ENCODE measurements at places on chromosomes 16 and 17.

DNA sequence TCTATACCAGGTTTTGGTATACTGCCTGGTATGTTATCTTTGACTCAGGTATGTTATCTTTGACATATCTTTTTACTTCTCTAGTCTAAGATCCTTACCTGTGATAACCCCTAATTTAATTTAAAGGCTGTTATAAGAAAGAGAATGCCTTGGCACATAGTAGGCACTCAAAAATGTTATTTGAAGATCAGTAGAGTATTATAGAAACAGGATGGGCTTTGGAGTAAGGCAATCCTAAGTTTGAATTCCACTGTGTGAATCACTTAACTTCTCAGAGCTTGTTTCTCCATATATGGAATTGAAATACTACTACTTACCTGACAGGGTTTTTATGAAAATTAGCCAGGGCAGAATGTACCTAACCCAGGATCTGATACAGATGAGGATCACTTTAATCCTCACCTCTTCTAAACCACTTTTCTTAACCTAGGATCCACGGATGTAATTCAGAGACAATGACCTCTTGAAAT is 1.2 kb downstream of the BRIP1 start:
- no peak for DNase-seq

GRCh38 chr16:25045696-25046381 is 30.7 kb upstream of the ARHGAP17 start:
- DNase-seq = no peak

- no peak for DNase-seq
Measured at GRCh38 chr17:36525113-36525512, 9.6 kb downstream of the MYO19 start.

DNA sequence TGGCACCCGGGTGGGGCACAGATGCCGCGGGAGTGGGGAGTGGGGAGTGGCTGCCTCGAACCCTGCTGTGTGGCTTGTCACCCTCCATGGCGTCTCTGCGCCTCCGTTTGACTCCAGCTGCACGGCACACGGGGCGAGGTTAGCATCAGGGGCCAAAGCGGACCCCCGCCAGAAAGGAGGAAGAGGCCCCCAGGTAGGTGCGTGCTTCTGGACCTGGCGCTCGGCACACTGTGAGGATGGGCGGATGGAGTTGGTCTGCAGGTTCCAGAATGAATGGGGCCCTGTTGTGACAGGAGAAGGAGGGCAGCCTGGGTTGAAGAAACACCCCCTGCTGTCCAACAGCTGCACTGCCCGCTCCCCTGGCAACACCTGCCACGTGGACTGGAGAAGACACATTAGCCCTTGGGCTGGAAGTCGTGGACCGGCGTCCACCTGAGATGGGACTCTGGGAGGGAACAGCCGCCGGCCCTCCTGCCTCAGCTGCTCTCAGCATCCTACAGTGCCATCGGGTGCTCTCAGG is 9.4 kb upstream of the FASN start:
- DNase-seq = no peak

DNA sequence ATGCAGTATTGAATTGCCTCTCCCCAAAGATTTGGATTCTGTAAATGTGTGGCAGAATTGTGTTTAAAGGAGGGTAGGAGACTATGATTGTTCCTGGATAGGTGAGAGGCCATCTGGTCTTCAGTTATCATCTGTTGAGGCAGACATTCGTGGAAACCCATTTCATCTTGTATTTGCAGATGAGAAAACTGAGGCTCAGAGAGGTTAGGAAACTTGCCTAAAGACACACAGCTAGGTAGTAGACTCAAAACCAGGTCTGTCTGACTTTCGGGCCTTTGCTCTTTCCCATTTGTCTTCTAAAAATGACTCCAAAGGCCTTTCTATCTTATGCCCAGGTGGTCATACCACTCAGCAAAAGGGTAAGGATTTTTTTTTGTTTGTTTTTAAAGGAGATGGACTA is 210.3 kb downstream of the SHISA9 start:
- no peak for DNase-seq

- no peak for DNase-seq
Measured at GRCh38 chr16:1193143-1193824, 31.8 kb downstream of the TPSG1 start.

- DNase-seq = peak; percentile 30
Measured at GRCh38 chr17:32007463-32008298, 498 bp downstream of the LRRC37B start.

DNA sequence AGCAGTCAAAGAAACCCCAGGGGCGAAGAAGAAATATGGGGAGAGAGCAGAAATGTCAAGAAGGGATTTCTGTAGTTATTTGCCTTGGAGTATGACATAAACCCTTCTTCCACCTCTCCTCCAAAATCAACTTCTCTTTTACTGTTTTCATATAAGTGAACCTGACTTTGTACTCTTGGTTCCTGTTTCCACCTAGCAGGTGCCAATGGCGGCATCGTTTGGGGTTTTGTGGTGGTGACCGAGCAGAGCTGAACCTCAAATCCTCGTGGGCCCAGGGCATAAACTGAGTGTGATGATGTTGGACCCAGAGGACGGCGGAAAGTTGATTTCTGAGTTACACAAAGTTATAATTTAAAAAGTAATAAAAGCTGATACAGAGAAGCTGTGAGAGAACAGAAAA is 39.6 kb upstream of the PSMD7 start:
- peak; percentile 71 for DNase-seq

- DNase-seq = no peak
Measured at GRCh38 chr17:44272321-44272951, 4.5 kb upstream of the SLC4A1 start.

DNA sequence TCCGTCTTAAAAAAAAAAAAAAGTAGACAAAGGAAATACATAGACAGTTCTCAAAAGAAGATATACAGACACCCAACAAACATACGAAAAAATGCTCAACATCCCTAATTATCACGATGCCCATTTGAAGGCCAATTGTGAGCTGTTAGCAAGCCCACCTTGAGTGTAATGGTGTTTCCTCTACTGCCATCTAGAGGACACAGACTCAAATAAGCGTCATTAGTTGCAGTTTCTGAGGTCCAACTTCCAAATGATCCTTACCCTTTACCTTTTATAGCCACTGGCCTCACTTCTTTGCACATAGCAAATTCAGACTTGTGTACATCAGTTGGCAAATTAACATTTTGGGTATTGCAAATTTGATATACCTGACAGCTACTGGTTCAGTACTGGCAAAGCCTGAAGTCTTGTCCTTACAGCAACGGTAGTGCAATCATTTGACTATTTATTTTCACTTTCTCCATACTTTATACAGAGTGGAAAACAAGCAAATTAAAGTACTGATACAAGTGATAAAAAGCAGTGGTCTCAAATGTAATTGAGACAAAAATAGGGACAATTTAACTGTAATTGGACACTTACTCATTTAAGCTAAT is 536.3 kb upstream of the EEF2KMT start:
- DNase-seq = no peak

GRCh38 chr16:10902999-10903398 is 26.0 kb downstream of the CIITA start:
- DNase-seq = no peak

- peak; percentile 98 for DNase-seq
Measured at GRCh38 chr16:85055493-85056210, 28.1 kb downstream of the KIAA0513 start.

Data from HL-60 (cell line).